ENCODE measurements at places on chromosomes 12 and 14.

DNA sequence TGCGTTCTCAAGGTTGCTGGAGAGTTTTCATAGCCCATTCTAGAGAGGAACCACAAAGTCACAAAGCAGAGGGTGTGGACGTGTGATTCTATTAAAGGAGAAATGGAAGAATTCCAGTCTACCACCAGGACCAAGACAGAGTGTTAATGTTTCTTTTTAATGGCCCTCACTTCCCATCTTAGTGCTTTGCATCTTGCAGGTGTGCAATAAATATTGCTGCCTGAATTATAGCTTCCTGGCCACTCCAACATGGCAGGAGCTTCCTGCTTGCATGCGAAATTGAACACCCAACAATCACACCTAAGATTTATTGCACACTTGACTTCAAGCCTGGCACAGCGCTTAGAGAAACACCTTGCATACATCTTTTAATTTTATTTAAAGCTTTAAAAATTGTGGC lies 22.4 kb upstream of the PPP1CC start:
- no peaks in the 10 kb centered on the region for H3K36me3 ChIP-seq
- no peak for DNase-seq
- no peak overlapping the region for H3K27ac ChIP-seq
- no peaks in the 10 kb centered on the region for H3K4me1 ChIP-seq
- H3K27me3 ChIP-seq, result peaks cover 2% of the 10 kb centered on the region

GRCh38 chr12:131087302-131087818 lies 133.7 kb downstream of the ADGRD1 start:
- no peak overlapping the region for H3K27ac ChIP-seq
- no peaks in the 10 kb centered on the region for H3K4me1 ChIP-seq
- H3K4me3 ChIP-seq, result no peak overlapping the region
- H3K27me3 ChIP-seq, result no peaks in the 10 kb centered on the region
- DNase-seq, result no peak
- no peaks in the 10 kb centered on the region for H3K36me3 ChIP-seq

GRCh38 chr12:81274637-81275529 lies 197.0 kb downstream of the ACSS3 start:
- no peaks in the 10 kb centered on the region for H3K36me3 ChIP-seq
- no peaks in the 10 kb centered on the region for H3K27me3 ChIP-seq
- no peaks in the 10 kb centered on the region for H3K4me1 ChIP-seq
- no peak overlapping the region for H3K27ac ChIP-seq
- no peak for DNase-seq

DNA sequence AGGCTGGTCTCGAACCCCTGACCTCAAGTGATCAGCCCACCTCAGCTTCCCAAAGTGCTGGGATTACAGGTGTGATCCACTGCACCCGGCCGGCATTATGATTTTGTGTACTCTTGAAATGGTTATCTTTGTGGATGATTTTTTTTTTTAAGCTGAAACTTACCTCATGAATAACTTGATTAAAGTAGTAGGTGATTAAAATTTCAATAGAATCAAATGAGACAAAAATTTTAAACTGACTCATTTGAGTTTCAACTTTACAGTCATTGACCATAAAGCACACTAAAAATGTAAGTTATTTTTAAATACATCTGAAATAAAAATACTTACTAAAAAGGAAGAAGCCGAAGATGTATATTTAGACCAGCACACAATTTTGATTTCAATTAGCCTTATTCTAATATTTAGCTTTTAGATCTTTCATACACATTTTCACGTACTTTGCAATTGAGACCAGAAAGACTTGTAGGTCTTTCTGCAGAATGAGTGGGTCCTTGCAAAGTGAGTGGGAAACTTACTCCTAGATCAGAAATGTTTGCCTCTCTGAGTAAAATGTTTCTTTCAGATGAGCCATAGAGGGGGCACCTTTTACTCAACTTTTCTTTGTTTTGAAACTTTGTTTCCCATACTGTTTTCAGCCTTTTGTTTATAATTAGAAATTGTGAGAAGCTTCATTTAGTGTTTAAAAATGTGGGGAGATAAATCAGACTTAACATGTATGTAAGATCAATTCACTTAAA lies 34.2 kb downstream of the TMPO start:
- no peak overlapping the region for H3K27ac ChIP-seq
- no peaks in the 10 kb centered on the region for H3K4me1 ChIP-seq
- H3K27me3 ChIP-seq, result no peaks in the 10 kb centered on the region
- DNase-seq, result no peak
- H3K4me3 ChIP-seq, result no peak overlapping the region

- DNase-seq, result peak; percentile 86
- H3K4me1 ChIP-seq, result peaks cover 9% of the 10 kb centered on the region
- no peaks in the 10 kb centered on the region for H3K36me3 ChIP-seq
- no peaks in the 10 kb centered on the region for H3K27me3 ChIP-seq
- H3K27ac ChIP-seq, result peak overlapping the region; percentile 67
- H3K4me3 ChIP-seq, result no peak overlapping the region
These were observed 52.2 kb downstream of the ST8SIA1 start for GRCh38 chr12:22282283-22282682.

- no peaks in the 10 kb centered on the region for H3K36me3 ChIP-seq
- H3K4me1 ChIP-seq, result peaks cover 6% of the 10 kb centered on the region
- no peak for DNase-seq
These were observed 6.1 kb downstream of the PTPN6 start for GRCh38 chr12:6957151-6957701.

- H3K4me3 ChIP-seq, result no peak overlapping the region
- no peak for DNase-seq
- no peaks in the 10 kb centered on the region for H3K27me3 ChIP-seq
- no peak overlapping the region for H3K27ac ChIP-seq
- no peaks in the 10 kb centered on the region for H3K4me1 ChIP-seq
These were observed 240.5 kb downstream of the ADGRD1 start for GRCh38 chr12:131194166-131194565.

DNA sequence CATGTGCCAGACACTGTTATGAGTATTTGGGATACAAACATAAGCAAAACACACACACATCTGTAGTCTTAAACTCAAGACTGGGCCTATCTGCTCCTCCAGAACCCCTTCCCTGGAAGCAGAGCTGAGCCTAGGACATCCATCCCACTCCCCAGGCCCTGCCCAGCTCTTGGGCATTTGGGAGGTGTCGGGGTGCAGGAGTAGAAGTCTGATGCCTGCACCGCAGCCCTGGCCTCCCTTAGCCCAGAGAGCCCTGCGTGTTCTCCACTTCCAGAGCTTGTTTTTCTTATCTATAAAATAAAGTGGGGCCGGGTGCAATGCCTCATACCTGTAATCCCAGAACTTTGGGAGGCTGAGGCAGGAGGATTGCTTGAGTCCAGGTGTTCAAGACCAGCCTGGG lies 11.7 kb downstream of the HSP90AA1 start:
- no peak for DNase-seq
- H3K36me3 ChIP-seq, result peaks cover 22% of the 10 kb centered on the region
- H3K4me1 ChIP-seq, result peaks cover 2% of the 10 kb centered on the region

GRCh38 chr14:38948171-38948570 lies 154.9 kb downstream of the SEC23A start:
- no peak for DNase-seq
- H3K27me3 ChIP-seq, result 0 out of 2 replicates have a peak, but pooled peaks cover 3% of the 10 kb centered on the region
- no peak overlapping the region for H3K4me3 ChIP-seq
- H3K27ac ChIP-seq, result no peak overlapping the region
- no peaks in the 10 kb centered on the region for H3K4me1 ChIP-seq

DNA sequence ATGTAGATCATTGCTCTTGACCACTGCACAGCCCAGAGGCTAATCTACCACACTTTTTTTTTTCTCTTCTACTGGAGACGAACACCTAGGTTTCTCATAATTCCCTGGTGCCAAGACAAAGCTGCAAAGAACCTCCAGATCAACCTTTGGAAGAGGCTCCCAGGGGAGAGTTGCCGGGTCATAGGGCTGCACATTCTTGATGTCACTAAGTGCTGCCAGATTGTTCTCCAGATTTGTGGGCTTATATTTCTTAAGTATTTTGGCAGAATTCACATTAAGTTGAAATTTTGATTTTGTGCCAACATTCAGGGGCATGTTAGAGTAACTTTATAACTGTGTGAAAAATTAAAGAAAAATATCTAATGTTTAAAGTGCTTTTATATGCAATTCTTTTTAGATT lies 13.5 kb upstream of the PDZRN4 start:
- H3K27me3 ChIP-seq, result no peaks in the 10 kb centered on the region
- no peak overlapping the region for H3K27ac ChIP-seq
- no peaks in the 10 kb centered on the region for H3K4me1 ChIP-seq
- DNase-seq, result no peak
- H3K36me3 ChIP-seq, result no peaks in the 10 kb centered on the region

GRCh38 chr12:106204312-106204711 lies 43.5 kb downstream of the CKAP4 start:
- DNase-seq, result no peak
- no peaks in the 10 kb centered on the region for H3K4me1 ChIP-seq
- H3K27ac ChIP-seq, result no peak overlapping the region
- H3K4me3 ChIP-seq, result no peak overlapping the region
- no peaks in the 10 kb centered on the region for H3K36me3 ChIP-seq

DNA sequence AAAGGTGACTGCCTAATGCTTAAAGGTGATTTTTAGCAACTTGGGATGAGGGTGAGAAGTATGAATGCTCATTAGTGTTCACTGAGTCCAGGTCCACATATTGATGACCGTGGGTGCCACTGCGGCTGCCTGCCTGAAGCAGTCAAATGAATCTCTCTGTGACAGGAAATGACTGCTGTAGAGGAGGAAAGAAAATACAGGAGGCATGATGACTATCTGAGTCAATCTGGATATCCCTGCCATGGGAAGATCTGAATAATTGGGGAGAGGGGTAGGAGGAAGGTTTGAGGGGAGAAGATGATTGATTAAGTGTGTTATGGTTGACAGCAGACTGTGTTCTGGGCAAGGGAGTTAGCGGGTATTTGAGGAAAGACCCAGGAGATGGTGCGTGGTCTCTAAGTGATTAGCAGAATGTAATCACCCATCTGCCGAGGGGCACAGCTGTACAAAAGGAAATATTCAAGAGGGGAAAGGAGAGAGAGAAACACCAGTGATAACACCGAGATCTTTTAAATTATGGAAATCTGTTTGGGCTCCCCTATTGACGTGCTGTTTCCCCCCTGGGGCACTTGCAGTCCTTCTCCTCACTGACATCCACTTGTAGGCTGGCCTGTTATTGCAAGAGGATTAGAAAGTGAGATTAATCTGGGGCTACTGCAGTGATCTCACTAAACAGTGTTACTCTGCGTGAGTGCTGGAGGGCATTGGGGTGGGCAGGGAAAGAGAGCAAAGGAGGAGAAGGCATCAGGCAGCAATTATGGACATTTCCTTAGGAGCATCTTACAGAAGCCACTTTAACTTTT lies 97.7 kb downstream of the AKAP6 start:
- DNase-seq, result no peak
- no peak overlapping the region for H3K27ac ChIP-seq
- H3K27me3 ChIP-seq, result no peaks in the 10 kb centered on the region
- H3K4me3 ChIP-seq, result no peak overlapping the region

DNA sequence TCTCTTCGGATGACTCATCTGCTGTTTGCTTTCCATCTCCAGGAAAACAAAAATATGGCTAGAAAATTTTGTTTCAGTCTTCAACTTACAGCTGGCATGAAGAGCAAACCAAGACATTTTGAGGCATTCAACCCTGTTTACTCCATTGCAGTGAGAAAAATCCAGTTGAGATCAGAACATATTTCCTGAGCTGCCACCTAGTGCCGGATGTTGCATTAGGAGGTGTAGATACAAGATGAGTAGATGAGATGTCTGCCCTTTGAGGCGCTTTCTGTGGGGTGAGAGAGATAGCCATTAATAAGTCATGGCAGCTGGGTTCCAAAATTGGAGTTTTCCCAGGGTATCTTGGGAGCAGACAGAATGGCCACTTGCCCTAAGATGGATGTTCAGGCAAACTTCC lies 171.1 kb downstream of the PRKCH start:
- H3K4me3 ChIP-seq, result no peak overlapping the region
- no peak for DNase-seq
- H3K27me3 ChIP-seq, result no peaks in the 10 kb centered on the region
- peak overlapping the region; percentile 68 for H3K27ac ChIP-seq
- peaks cover 17% of the 10 kb centered on the region for H3K4me1 ChIP-seq
- no peaks in the 10 kb centered on the region for H3K36me3 ChIP-seq

- DNase-seq, result no peak
- no peaks in the 10 kb centered on the region for H3K36me3 ChIP-seq
- H3K27ac ChIP-seq, result no peak overlapping the region
- H3K27me3 ChIP-seq, result no peaks in the 10 kb centered on the region
- no peak overlapping the region for H3K4me3 ChIP-seq
These were observed 183.2 kb downstream of the GRIN2B start for GRCh38 chr12:13798162-13798561.

DNA sequence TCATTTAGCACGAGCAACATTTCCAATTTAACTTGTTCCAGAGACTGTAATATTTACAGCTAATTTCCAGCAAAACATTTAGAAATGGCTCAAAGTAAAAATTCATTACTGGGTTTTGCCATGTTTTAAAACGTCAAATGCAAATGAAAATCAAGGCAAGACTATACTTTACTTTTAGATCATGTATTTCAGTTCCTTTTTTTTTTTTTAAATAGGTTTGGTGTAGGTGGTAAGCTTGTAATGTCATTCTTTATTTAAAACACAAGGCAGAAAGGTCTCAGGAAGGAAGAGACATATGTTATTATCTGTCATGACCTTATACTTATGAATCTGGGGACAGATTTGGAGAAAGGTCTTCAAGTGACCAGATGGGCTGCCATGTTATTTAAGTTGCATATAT lies 54.1 kb downstream of the GRIP1 start:
- H3K4me1 ChIP-seq, result no peaks in the 10 kb centered on the region
- H3K36me3 ChIP-seq, result no peaks in the 10 kb centered on the region
- H3K27me3 ChIP-seq, result peaks cover 5% of the 10 kb centered on the region
- H3K4me3 ChIP-seq, result no peak overlapping the region

DNA sequence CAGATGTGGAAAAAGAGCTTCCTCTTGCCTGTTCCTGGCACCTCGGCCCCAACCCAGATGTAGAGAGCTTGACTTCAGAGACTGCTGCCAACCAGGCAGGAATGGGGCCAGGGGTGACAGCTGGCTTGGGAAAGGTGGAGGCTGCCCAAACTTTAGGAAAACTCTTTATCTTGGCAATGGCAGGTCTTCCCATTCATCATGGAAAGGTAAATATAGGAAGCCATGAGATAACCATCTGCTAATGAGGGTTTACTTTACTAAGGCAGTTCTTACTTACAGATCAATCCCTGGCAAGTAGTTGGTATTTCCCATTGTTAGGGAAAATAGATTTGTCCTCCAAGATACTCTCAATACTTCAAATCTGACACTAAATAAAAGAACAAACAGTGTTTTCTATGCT lies 143.1 kb upstream of the NUDT4 start:
- H3K27ac ChIP-seq, result no peak overlapping the region
- H3K36me3 ChIP-seq, result no peaks in the 10 kb centered on the region
- H3K4me1 ChIP-seq, result peaks cover 4% of the 10 kb centered on the region
- DNase-seq, result no peak
- H3K4me3 ChIP-seq, result no peak overlapping the region
- no peaks in the 10 kb centered on the region for H3K27me3 ChIP-seq

DNA sequence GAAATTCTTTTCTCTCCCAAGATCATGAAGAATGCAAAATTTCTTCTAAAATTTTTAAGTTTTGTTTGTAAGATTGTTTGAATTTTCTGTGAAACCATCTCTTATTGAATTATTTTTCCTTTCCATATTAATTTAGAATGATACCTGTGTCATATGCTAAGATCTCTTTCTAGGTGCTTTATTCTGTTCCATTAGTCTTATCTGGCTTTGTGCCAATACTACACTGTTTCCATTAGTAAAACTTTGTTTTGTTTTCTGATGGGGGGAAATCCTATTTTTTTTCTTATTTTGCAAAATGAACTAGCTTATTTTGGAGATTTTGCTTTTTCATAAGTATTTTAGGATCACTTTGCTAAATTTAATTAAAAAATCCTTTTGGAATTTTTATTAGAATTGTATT lies 193.9 kb downstream of the FUT8 start:
- H3K27ac ChIP-seq, result no peak overlapping the region
- no peak for DNase-seq
- H3K4me3 ChIP-seq, result no peak overlapping the region
- no peaks in the 10 kb centered on the region for H3K27me3 ChIP-seq
